ENCODE measurements at places on chromosomes 6 and 20. TPM values are rescaled to one million over a fixed set of nuclear protein-coding genes. Genes with fewer than 3 reads are reported as not detected.

GID8 gene
- 31.9 TPM for total RNA-seq

BPIFA1 gene
- not detected for total RNA-seq

PRICKLE4 gene
- total RNA-seq: 0.31 TPM

LY6G6F gene
- total RNA-seq: 7.7 TPM

SCP2D1 gene
- total RNA-seq: not detected

TCF15 gene
- not detected for total RNA-seq

COL12A1 gene
- 0.21 TPM for total RNA-seq

OR2B2 gene
- not detected for total RNA-seq
